CD4-positive, alpha-beta T cell (primary cell): ENCODE measurements at places on chromosomes 7 and 10. TPM values are rescaled to one million over a fixed set of nuclear protein-coding genes. Genes with fewer than 3 reads are reported as not detected.

CLIP2 gene
- total RNA-seq, result 2.7 TPM

NRAP gene
- not detected for total RNA-seq

FGFBP3 gene
- 1.4 TPM for total RNA-seq

SFTPA1 gene
- not detected for total RNA-seq

POP7 gene
- 7.5 TPM for total RNA-seq

BTBD16 gene
- not detected for total RNA-seq

COL26A1 gene
- not detected for total RNA-seq

OPALIN gene
- not detected for total RNA-seq

ANKRD1 gene
- not detected for total RNA-seq
